ENCODE measurements at places on chromosomes 5 and 9.

DNA sequence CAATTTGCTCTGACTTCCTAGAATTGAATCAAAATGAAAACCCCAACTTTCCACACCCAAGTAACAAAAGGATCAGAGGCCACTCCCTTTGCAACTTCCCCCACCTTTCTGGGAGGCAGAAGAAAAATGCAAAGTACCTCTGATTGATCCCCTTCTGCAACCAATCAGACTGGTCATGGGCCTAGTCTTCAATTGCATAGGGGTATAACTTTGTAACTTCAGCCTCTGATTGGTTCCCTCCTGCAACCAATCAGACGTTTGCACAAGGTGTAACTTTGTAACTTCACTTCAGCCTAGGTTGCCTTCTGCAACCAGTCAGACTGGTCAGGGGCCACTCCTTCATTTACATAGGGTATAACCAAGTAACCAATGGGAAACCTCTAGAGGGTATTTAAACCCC lies 38.3 kb upstream of the CNOT6 start:
- no peak for DNase-seq

- DNase-seq: no peak
Observed at GRCh38 chr5:17316970-17317459, 99.6 kb downstream of the BASP1 start.

GRCh38 chr5:74231697-74232096 lies 408.8 kb downstream of the ENC1 start:
- no peak for DNase-seq

DNA sequence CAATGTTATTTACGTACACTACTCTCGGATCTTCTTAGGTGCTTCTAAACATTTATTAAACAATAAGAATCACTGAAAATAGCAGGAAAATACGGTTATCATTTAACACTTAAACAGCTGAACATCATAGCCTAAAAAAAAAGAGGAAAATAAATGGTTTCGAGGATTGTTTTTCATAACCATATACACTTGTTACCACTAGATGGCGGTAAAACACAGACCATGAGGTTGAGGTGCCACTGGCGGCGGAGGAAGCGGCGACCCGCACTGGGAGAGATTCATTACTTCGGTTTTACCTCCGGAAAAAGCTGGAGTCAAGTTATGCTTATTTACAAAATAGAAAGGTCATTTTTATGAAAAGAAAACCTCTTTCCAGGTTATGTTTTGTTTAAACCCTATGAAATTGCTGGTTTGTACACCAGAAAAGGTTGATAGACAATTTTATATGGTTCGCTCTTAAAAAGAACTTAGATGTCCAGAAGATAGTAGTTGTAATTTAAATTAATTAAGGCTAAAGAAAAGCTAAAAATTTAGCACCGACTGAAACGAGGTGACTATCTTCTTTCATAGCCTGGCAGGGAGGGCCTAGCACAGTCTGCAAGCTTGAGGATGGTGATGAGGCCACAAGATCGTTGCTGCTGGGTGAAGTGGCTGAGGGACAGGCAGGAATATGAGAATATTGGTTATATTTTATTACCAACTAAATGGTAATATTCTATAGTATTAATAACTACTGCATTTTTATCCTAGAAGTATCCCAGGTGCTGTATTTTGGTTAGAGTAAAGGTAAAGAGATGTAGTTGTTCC lies 605.7 kb downstream of the RAB3C start:
- peak; percentile 58 for DNase-seq

DNA sequence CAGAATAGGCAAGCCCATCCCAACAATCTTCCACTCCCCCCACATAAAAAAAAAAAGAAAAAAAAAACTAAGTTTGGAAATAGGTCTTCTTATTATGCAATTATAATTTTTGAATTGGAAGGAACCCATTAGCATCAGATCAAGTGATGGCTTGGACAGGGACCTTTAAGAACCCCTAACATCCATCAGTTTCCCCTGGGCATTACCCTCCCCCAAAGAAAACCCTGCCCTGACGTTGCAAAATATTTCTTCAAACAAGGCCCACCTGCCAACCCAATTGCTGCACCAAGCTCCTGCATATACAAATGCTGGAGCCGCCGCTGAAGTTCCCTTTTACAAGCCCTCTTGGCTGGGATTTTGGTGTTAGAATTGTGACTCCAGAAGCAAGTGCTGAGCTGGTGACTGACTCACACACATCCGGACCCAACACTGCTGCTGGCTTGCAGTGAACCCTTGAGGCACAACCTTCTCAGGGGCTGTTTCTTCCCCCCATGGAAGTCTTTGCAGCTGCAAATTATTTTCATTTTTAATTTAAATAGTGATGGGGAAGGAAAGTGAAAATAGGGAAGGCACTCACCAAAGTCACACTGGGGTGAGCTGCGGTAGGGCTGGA lies 56.1 kb upstream of the AFAP1L1 start:
- no peak for DNase-seq

DNA sequence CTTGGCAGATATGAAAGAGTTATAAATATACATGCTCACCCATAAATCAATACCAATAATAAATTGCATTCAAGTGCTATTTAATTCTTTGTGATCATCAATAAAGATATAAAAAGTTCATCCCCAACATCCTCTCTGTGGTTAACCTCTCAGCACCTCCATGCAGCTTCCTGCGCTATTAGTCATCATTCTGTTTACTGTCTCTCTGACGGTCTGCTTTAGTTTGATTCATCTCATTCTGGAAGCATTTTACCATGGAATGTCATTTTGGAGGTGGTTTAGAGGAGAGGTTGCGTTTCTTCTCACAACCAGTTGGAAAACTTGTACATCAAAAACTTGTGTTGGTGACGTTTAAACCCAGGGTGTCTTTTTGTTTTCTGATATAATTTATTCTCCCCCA lies 486.6 kb downstream of the BRINP1 start:
- DNase-seq: no peak

- no peak for DNase-seq
Observed at GRCh38 chr5:120035181-120035580, 405.8 kb downstream of the FAM170A start.

GRCh38 chr5:143418140-143418866 lies 14.8 kb upstream of the NR3C1 start:
- DNase-seq: no peak

GRCh38 chr9:1100945-1101344 lies 50.8 kb downstream of the DMRT2 start:
- DNase-seq: no peak

- DNase-seq: peak; percentile 3
Observed at GRCh38 chr5:68070591-68071281, 144.8 kb upstream of the PIK3R1 start.

DNA sequence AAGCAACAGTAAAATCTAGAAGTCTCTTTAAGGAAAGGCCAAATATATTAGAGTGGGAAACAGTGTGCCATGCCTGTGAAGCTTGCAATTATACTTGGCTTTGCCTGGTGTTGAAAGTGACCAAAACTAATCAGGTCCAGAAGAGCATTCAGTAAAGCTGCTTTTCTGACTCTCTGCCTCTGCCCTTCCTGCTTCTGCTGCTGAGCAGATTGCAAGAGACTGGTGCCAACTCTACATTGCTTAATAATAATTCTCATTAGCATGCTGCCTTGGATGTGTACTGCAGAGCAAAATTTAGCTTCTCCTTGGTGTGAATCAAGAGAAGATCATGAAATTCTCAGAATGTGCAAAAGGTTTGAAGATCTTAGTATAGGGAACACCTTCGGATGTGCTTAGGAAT lies 120.4 kb upstream of the RFX3 start:
- no peak for DNase-seq

- DNase-seq: no peak
Observed at GRCh38 chr5:54254482-54255198, 55.7 kb downstream of the ARL15 start.

DNA sequence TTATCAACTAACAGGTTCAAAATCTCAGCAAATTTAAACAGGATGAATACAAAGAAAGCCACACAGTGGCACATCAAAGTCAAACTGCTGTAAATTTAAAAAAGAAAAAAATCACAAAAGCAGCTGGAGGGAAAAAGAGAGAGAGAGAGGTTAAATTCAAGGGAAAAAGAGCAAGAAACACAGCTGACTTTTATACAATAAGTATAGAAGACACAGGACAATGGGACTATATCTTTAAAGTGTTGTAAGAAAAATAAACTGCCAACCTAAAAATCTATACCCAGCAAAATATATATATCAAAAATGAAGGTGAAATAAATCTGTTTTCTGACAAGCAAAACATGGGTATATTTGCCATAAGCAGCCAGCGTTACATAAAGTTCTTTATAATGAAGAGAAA lies 261.5 kb downstream of the TLE1 start:
- DNase-seq: no peak

DNA sequence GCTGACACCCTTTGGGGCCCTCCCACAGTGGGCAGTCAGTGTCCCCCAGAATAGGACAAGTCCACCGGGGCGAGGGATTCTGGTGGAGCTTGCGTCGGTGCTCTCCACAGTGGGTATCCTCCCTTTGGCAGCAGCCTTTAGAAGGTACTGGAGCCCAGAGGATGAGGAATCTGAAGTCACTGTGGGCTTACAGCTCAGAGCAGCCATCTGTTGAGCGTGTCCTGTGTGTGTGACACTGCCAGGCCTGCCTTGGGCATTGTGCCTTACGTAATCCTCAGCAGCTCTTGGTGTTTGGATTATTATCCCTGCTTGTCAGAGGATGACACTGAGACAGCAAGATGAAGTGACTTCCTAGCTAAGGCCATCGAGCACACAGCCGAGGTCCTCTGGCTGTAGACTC lies 12.6 kb downstream of the URM1 start:
- no peak for DNase-seq

GRCh38 chr9:14706530-14707140 lies 13.4 kb upstream of the ZDHHC21 start:
- DNase-seq: no peak

- no peak for DNase-seq
Observed at GRCh38 chr5:878125-878524, 14.5 kb downstream of the BRD9 start.

- DNase-seq: no peak
Observed at GRCh38 chr9:4829969-4830368, 37.2 kb downstream of the RCL1 start.

DNA sequence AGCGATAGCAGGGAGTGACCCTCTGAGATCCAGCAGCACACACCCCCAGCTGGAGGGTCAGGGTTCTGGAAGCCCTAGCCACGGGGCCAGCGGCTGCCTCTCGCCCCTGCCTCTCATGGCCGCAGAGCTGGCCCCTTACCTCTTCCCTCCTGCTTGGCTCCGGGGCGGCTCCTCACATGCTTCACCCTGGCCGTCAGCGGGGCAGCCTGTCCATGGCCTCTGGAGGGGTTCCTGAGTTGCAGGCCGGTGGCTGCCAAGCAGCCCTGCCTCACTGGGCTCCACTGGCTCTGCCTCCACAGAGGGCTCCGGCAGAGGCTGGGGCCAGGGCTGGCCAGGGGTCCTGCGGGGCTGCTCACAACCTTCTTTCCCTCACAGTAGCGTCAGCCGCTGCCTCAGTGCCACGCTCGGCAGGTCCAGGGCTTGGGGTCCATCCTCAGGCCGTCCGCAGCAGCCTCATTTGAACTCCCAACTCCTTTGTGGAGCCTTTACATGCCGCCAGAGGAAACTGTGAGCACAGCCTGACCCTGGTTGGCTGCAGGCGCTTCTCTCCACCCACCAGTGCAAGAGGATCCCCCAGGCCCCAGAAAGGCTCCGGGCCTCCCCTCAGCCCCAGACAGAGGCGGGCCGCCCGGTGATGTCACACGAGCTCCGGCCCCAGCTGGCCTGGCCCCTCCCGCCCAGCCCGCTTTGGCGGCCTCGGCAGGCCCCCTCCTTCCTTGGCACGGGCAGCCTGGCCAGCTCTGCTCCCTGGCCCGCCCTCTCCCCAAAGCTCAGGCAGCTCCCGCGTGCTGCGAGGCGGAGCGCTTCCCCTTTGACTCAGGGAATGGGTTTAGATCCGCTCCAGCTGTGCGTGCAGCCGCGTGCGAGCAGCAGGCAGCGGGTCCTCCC lies at the start of gene ANGPTL2:
Gene ANGPTL2, minus strand, starts transcription at position 460 of the 888 bp plus-strand sequence. CDS start 13,904 bp downstream, outside the sequence.
- DNase-seq: no peak

- no peak for DNase-seq
Observed at GRCh38 chr9:78295731-78296130, 1.2 kb upstream of the PSAT1 start.

GRCh38 chr5:179827680-179828079 lies 7.0 kb downstream of the SQSTM1 start:
- peak; percentile 64 for DNase-seq

DNA sequence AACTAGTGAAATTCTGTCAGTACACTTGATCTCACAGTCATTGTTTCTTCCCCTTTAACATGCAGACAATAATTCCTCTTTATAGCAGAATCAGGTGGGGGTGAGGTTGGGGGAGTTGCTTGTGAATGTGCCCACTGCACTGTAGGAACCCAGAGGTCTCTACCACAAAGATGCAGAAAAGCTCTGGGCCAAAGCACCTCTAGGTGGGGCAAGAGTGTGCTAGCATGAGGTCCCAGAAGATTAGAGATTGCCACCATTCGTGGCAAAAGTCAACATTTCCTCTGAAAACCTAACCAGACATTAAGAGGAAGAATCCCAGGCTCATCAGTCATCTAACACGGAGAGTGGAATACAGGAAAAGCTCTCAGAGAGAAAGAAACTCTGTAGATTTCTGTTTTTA lies 74.5 kb downstream of the PTCD2 start:
- no peak for DNase-seq

- DNase-seq: no peak
Observed at GRCh38 chr9:2798423-2798822, 45.5 kb downstream of the PUM3 start.

- no peak for DNase-seq
Observed at GRCh38 chr5:43581398-43581797, 21.6 kb upstream of the NNT start.

DNA sequence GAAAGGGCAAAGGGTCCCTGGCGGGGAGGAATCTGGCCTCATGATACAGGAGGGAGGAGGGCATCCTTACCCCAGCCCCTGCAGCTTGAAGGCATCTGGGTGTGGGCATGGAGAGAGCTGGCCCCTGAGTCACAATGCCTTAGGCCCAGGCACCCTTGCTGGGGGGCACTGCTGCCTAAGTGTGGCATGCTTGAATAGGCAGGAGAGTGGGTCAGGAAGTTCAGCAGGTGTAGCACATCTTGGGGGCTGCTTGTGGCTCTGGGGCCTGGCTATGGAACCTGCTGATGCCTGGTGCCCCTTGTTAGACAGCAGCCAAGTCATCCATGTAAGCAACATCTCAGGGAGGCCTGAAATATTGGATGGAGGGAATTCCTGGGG lies 63.1 kb downstream of the HSPA4 start:
- DNase-seq: no peak

DNA sequence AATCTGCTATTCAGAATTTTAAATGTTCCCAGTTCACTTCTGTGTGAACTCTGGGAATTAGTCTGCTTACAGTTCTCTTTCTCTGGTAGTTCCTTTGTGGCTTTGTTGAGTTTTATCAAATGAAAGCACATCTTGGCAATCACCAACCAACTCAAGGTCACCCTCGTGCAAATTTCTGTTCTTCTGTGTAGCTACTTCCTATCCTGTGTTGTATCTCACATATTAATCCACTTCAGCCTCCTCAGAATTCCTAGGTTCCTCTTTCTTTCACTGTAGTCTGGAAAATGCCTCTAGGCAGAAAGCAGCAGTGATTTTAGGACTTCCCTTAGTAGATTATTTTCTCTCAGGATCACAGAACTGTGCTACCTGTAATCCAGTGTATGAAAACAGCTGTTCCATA lies 100.3 kb downstream of the AUH start:
- no peak for DNase-seq

GRCh38 chr5:123997462-123998215 lies 485.7 kb downstream of the CSNK1G3 start:
- no peak for DNase-seq
